Ovary (tissue), 10 donors: ENCODE measurements at places on chromosomes 5 and 9. TPM values are rescaled to one million over a fixed set of nuclear protein-coding genes. Genes with fewer than 3 reads are reported as not detected.

Gene GDA
- total RNA-seq = 0.31 TPM

DNA sequence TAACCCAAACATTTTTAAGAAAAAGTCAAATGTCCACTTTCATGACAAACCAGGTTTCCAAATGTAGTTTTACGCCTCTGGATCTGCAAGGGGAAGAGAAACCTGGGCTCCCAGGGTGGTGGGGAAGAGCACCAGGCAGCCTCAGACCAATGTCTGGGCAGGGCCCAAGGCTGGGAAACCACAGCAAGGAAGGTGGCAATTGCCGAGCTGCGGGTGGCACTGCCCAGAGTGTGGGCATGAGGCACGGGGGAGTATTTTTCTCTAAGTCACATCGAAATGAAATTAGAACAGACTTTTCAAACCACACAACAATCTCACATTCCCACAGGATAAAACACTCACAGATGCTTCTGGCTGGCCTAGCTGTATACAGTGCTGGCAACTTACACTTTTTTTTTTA, 32.6 kb upstream of the RASGEF1C start:
- no peak for DNase-seq

Gene C7
- total RNA-seq = 1,207 TPM

GRCh38 chr5:110738503-110738811, 350 bp upstream of the SLC25A46 start:
- DNase-seq = no peak

DNA sequence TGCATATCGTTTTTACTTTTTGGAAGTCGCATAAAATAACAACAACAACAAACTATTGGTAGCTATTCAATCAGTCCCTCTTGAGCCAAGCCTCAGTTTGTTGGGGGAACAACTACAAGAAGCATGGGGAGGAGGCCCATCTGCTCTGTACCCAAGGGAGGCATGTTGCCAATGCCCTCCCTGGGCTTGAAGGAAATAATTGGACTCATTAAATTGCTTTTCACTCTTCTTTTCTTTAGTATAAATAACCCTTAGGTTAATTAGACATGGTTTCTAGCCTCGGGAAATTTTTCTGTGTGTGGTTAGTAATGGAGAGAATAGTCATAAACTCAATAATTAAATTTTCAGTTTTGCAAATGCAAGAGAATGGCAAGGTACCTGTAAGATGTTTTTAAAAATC, 500.7 kb downstream of the TLE4 start:
- DNase-seq = no peak

Gene PCDHA9
- total RNA-seq = 0.59 TPM

Gene GRHPR
- total RNA-seq = 90.6 TPM

Gene TIFAB
- not detected for total RNA-seq

- DNase-seq = no peak
Observed at GRCh38 chr5:8102714-8103113, 233.8 kb downstream of the MTRR start.

Gene CD72
- total RNA-seq = 1.1 TPM

GRCh38 chr5:136686192-136686872, 321.0 kb upstream of the TRPC7 start:
- no peak for DNase-seq
